ENCODE measurements at places on chromosomes 1 and 21. TPM values are rescaled to one million over a fixed set of nuclear protein-coding genes. Genes with fewer than 3 reads are reported as not detected.
A peak's percentile ranks its signal among the peaks of the same experiment; 100 is the strongest.

DNA sequence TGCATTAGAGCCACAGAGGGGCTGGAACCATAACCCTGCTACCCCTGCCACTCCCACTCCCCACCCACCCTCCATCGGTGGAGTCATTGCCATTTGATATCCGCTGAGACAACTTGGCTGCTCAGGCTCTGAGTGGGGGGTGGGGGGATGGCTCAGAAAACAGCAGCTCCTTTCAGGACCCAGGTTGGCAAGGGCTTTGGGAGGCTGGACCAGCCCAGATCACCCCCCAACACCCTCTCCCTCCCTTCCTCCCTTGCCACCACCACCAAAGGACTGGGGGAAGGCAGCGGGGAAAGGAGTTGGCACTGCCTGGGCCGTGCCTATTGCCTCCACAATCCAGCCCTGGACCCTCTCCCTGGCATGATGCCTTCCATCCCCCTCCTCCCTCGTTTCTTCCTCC is 1.7 kb downstream of the KCNJ10 start:
- H3K4me3 ChIP-seq = no peak overlapping the region
- DNase-seq = no peak
- H3K4me1 ChIP-seq = peaks cover 21% of the 10 kb centered on the region
- H3K27ac ChIP-seq = no peak overlapping the region
- H3K36me3 ChIP-seq = no peaks in the 10 kb centered on the region
- peaks cover 26% of the 10 kb centered on the region for H3K27me3 ChIP-seq

DNA sequence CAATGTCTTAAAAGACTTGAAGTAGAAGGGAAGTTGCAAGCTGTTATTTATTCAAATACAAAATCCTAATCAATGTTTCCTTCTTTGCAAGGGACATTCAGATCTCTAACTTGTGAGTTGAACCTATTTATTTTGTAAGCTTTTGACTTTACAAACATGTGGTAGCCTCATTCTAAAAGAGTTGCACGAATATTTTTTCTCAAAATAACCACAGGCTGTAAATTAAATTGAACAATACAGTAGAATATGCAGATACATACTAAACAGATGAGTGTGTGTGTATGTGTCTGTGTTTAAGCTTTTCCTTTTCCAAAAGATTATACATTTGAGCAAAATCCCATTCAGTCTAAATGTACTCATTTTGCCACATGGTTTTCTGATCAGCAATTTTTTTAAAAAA is 4.8 kb upstream of the DYNLT5 start:
- H3K36me3 ChIP-seq = no peaks in the 10 kb centered on the region
- no peak overlapping the region for H3K4me3 ChIP-seq
- DNase-seq = no peak
- H3K27ac ChIP-seq = no peak overlapping the region
- peaks cover 24% of the 10 kb centered on the region for H3K27me3 ChIP-seq

- peak within 1 kb of the TSS; percentile 98 for H3K4me3 ChIP-seq
These were observed at the start of gene NCDN for GRCh38 chr1:35557611-35558373. NCDN (plus strand) TSS chr1:35557799; CDS start chr1:35558191, 392 bp downstream.

- no peak overlapping the region for H3K27ac ChIP-seq
- peaks cover 15% of the 10 kb centered on the region for H3K27me3 ChIP-seq
- H3K36me3 ChIP-seq = no peaks in the 10 kb centered on the region
- no peak overlapping the region for H3K4me3 ChIP-seq
These were observed 846 bp downstream of the HMGB4 start for GRCh38 chr1:33864460-33865389.

- H3K27ac ChIP-seq = no peak overlapping the region
- no peaks in the 10 kb centered on the region for H3K36me3 ChIP-seq
- H3K4me3 ChIP-seq = no peak overlapping the region
- no peaks in the 10 kb centered on the region for H3K27me3 ChIP-seq
- no peak for DNase-seq
These were observed 7.1 kb downstream of the FNDC7 start for GRCh38 chr1:108719656-108720435.

- no peaks in the 10 kb centered on the region for H3K27me3 ChIP-seq
- DNase-seq = no peak
- peaks cover 69% of the 10 kb centered on the region for H3K4me1 ChIP-seq
- H3K4me3 ChIP-seq = no peak overlapping the region
- H3K27ac ChIP-seq = peak overlapping the region; percentile 82
- H3K36me3 ChIP-seq = peaks cover 56% of the 10 kb centered on the region
These were observed 9.7 kb downstream of the ARHGEF2 start for GRCh38 chr1:155968670-155969069.

C8B gene
- not detected for total RNA-seq

HES2 gene
- total RNA-seq = not detected
